NCI-H187 treated with DMSO at 0.1 percent for 48 hours (cell line): ENCODE measurements at places on chromosomes 1 and 21.

DNA sequence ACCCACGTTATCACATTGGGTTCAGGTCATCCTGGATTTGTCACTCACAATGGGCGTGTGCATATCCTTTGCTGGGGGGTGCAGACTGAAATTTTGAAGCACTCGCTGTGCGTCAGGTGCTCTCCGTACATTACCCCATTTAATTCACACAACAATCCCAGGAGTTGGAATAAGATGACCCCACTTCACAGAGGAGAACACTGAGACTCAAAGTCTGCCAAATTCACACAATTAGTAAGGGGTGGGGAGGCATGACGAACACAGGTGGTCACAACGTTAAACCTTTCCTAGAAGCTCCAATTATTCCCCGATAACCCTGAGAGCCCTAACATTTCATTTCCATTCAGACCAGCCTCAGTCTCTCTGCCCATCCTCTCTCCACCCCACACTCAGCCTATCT, 3.8 kb upstream of the S100A2 start:
- DNase-seq, result no peak

DNA sequence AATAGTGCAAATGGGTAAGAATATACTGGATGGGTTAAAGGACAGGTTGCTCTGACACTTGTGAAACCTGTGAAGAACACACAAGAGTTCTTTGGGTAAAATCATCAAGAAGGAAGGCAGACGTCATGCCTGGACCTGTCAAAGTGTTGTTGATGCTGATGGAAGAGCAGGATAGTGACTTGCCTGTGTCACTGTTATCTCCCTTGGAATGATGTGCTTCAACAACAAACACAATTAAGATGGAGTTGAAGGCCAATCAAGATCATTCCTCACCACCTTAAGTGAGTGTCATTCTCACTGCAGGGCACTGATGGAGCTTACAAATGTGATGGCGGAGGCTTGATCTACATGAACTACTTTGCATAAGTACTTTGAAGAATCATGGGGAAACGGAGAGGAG, 73.2 kb downstream of the LRRN2 start:
- DNase-seq, result no peak

- DNase-seq, result no peak
Measured at GRCh38 chr1:1393014-1393413, 6.1 kb downstream of the CCNL2 start.

- DNase-seq, result no peak
Measured at GRCh38 chr1:226512076-226512728, 36.4 kb upstream of the STUM start.

- DNase-seq, result no peak
Measured at GRCh38 chr1:208557723-208558094, 313.5 kb upstream of the PLXNA2 start.

DNA sequence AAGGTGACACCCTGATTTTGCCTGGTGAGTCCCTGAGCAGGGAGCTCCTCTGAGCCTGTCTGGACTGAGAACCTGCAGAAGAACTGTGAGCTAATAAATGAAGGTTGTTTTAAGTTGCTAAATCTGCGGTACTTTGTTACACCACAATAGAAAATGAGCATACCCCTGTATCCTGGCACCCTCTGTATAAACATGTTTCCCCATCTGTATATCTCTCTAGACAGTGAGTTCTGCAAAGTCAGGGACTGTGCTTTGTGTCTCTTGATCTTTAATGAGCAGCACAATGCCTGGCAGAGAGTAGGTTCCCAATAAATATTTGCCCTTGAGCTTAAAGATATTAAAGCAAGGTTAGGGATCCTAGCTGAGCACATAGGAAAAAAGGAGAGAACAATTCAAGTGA, 228.8 kb downstream of the OMA1 start:
- DNase-seq, result no peak

- no peak for DNase-seq
Measured at GRCh38 chr21:41923631-41924367, 30.0 kb downstream of the C2CD2 start.

- no peak for DNase-seq
Measured at GRCh38 chr21:45850181-45850580, 131.4 kb upstream of the COL6A1 start.

GRCh38 chr1:117611121-117611601, 5.3 kb downstream of the TENT5C start:
- DNase-seq, result no peak

- no peak for DNase-seq
Measured at GRCh38 chr1:209506101-209506500, 77.4 kb upstream of the CAMK1G start.

GRCh38 chr1:19577561-19577960, 66.5 kb upstream of the NBL1 start:
- no peak for DNase-seq

DNA sequence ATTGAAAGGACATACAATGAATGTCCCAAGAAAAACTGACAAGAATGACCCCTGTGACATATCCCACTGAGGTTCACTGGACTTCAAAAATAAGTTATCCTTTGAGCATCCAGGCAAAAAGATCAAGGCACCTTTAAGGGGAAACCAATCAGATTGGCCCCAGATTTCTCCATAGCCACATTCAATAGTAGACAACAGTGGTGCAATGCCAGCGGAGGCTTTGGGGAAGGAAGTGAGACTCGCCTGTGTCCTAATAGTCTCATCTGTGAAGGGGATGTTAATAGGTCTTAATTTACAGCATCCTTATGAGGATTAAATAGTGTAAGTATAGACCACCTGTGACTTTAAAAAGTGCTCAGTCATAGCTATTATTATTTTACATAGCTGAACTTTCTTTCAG, 21.5 kb downstream of the RPL5 start:
- DNase-seq, result no peak

DNA sequence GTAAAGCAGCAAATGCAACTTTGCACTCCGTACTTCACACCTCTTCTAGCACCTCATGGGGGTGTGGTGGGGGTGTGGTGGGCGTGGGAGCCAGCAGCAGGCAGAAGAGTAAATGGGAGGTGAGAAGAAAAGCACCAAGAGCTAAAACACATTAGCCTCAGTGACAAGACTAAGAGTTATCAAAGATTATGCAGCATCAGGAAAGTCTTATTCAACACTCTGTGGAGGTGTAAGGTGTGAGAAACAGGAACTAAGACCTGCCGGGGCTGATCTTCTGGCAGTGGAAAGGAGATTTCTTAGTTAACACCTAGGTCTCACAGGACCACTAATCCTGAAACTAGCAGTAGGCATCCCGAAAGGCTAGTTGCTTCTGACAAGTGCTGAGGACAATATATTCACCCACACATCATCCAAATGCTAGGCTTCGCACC, 9.9 kb downstream of the TGFBR3 start:
- DNase-seq, result no peak

- DNase-seq, result no peak
Measured at GRCh38 chr1:32353886-32354570, 8.3 kb downstream of the FAM229A start.

GRCh38 chr1:39656391-39656790, 15.5 kb downstream of the NT5C1A start:
- DNase-seq, result no peak
